ENCODE measurements at places on chromosomes 3 and 15.
A peak's percentile ranks its signal among the peaks of the same experiment; 100 is the strongest.

GRCh38 chr15:64772488-64772887, 2.9 kb downstream of the RBPMS2 start:
- no peak for DNase-seq

- DNase-seq = no peak
Measured at GRCh38 chr3:170528726-170529125, 57.1 kb downstream of the SLC7A14 start.

GRCh38 chr3:193269343-193270028, 28.5 kb downstream of the PLAAT1 start:
- DNase-seq = no peak

- no peak for DNase-seq
Measured at GRCh38 chr3:134060561-134061385, 31.0 kb upstream of the SLCO2A1 start.

DNA sequence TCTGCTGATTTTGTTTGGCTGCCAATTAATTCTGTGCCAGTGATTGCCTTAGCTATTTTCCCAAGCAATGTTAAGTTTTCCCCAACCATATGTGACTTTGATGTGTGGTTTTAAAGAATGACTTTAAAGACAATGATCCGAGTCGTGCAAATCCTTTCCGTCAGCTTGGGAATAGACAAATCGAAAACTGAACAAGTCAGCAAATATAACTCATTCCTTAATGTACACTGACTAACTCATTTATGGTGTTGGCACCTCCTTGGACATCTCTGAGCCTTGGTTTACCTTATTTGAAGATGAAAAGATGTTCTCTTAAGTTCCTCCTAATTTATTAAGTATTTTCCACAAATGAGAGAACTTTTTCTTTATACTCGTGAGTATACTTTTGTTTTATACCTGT, 249.4 kb upstream of the SLCO3A1 start:
- no peak for DNase-seq

DNA sequence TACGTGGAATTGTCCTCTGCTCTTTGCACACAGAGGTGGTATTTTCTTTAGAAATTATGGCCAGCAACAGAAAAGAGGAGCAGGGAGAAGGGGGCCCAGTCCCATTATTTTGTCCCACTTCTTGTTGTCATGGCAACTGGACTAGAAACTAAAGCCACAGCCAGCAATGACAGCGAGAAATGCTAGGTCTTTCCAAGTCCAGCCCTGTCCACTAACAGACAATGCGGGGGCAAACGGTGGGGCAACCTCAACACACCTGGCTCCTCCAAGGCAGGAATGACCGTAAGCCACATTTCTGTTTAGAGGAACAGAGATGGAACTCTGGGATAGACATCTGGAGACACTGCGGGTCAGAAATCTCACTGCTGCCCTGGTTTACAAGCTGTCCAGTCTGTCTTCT, 107.3 kb downstream of the RFTN1 start:
- no peak for DNase-seq

DNA sequence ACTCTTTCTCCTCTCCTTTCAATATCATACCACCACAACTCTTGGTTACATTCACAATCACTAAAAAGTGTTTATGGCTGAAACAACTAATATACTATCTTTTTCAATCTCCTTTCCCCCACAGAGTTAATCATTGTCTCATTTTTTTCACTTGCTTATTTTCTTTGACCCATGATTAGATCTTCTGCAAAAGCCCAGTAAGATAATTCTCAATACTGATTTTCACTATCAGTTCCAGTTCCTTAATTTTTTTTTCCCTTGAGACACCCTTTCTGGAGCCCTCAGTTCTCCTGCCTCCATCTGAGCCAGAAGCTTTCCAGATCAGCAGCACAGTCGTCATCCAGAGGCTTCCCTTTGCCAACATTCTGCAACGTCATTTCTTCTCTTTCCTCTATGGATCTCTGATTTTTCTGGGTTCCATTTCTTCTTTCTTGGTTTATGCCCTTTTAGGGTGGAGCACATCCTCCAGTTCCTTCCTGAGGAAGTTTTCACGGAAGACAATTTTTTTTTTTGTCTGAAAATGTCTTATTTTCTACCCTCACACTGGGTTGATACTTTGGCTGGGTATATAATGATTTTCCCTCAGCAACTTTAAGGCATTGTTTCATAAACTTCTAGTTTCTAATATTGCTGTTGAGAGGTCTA, 88.7 kb upstream of the C15orf39 start:
- DNase-seq = no peak

DNA sequence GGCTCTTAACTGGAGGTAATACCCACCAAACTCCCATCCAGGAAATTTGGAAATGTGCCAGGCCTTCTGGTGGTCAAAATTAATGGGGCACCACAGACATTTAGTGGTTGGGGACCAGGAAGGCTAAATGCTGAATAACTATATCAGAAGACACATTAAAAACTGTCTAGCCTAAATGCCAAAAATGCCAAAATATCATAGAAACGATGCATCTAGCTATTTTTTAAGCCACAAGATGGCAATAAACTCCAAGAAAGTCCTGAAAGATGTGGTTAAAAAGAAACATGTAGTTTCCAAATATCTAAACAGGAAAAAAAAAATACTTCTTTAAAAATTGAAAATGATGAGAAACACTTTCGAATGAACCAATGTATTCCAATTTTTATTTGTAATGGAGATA, 19.9 kb downstream of the CCDC14 start:
- no peak for DNase-seq

DNA sequence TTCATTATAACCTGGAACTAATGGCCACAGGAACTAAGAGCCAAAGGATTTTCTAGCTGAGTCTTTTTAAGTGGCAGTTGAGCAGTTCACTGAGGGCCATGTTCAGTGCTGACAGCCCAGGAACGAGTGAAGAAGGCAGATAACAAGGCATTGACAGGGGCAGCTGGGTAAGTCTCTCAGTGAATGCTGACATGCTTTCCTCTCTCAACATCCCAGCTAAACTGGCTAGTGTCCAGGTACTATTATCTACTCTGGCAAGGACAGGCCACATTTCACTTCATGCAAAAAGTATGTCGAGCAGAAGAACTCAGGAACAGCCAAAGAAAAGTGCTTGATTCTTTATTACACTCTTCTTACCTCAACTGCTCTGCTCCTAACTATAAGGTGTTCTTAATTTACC, 515.9 kb downstream of the NLGN1 start:
- DNase-seq = no peak

GRCh38 chr15:70059476-70060213, 38.1 kb downstream of the TLE3 start:
- DNase-seq = no peak

DNA sequence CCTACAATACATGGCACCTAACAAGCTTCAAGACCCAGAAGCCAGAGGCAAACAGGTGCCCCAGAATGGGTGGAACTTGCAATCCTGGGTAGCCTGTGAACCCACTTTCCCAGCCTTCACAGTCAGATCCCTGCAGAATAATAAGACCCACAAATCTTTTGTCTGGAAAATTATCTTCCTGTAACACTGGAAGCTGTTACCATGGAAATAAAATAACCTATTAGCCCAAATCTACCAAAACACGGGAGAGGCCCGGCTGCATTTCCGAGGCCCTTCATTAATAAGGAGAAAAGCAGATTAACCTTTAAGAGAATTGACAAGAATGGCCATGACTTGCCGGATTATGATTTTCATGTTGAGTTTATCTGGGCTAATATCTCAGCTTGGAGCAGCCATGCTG, 256.1 kb upstream of the PROK2 start:
- DNase-seq = no peak

- no peak for DNase-seq
Measured at GRCh38 chr3:131582438-131582837, 79.7 kb upstream of the MRPL3 start.

GRCh38 chr15:100526027-100526481, 2.7 kb downstream of the CERS3 start:
- no peak for DNase-seq

GRCh38 chr15:88769161-88769971, 33.9 kb upstream of the ACAN start:
- no peak for DNase-seq

DNA sequence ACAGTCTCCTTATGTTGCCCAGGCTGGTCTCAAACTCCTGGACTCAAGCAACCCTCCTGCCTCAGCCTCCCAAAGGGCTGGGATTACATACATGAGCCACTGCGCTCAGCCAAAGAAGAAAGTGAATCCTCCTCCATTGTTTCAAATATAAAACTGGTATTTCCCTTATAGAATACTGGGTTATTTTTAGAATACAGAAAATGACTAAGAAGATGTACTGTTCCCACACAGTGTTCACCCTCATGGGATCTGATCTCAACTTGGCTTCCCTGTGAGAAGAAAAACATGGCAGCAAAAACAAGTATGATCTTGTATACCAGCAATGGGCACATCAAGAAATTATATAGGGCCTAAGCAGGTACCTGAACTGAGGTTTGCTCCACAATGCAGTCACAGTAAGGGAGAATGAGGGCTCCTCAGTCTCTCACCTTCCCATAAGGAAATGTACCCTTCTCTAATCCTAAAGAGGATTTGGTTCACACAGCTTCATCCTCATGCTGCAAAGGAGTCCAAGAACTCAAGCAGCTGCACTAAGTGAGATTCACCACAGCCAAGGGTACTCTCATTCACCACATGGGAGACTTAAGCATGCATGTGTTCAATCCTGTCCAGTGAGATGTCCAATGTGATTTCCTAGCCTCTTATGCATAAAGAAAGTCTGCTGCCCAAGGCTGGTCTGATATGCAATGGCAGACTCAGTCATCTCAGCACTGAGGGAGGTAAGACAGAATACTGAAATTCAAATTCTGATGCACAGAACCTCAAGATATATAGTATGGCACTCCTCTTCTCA, 25.8 kb downstream of the USP4 start:
- no peak for DNase-seq

GRCh38 chr15:50873935-50874361, 34.5 kb upstream of the AP4E1 start:
- DNase-seq = peak; percentile 18

DNA sequence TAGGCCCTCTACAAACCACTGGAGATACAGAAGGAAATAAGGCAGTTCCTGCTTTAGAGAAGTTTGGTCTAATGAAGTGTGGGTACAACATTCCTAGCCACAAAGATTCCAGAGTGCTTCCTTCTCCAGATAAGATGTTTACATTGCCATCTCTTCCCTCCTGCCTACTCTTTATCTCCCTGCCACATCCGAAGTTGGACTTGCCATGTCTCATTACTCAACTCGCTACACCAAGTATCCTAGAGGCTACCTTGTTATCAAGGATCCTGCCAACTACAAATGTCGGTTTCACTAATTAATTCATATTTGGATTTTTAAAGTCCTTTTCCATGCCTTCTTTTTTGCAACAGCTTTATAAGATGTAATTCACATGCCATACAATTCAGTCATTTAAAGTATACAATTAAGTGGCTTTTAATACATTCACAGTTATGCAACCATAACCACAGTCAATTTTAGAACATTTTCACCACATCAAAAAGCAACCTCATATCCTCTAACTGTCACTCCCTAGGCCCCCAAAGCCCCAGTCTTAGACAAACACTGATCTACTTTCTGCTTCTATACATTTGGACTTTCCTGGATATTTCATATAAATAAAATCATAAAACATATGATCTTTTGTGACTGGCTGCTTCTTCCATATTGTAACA, 53.7 kb upstream of the CSTA start:
- DNase-seq = peak; percentile 30
